ENCODE measurements at places on chromosomes 3 and 15.

- no peak overlapping the region for H3K4me3 ChIP-seq
- H3K36me3 ChIP-seq = no peaks in the 10 kb centered on the region
- DNase-seq = no peak
- H3K27ac ChIP-seq = no peak overlapping the region
- H3K27me3 ChIP-seq = no peaks in the 10 kb centered on the region
Observed at GRCh38 chr15:70826634-70827033, 27.3 kb downstream of the LARP6 start.

- no peaks in the 10 kb centered on the region for H3K36me3 ChIP-seq
- no peak for DNase-seq
- H3K4me3 ChIP-seq = no peak overlapping the region
- H3K27ac ChIP-seq = no peak overlapping the region
Observed at GRCh38 chr3:168405288-168405687, 309.6 kb upstream of the GOLIM4 start.

GRCh38 chr3:158727206-158728060 is 4.8 kb downstream of the RARRES1 start:
- no peak overlapping the region for H3K4me3 ChIP-seq
- peak; percentile 73 for DNase-seq
- H3K27me3 ChIP-seq = no peaks in the 10 kb centered on the region
- peaks cover 2% of the 10 kb centered on the region for H3K4me1 ChIP-seq
- no peak overlapping the region for H3K27ac ChIP-seq

GRCh38 chr3:119352863-119353527 is 58.8 kb downstream of the ARHGAP31 start:
- DNase-seq = peak; percentile 67
- no peak overlapping the region for H3K27ac ChIP-seq
- no peaks in the 10 kb centered on the region for H3K36me3 ChIP-seq
- H3K4me3 ChIP-seq = no peak overlapping the region
- H3K27me3 ChIP-seq = no peaks in the 10 kb centered on the region

DNA sequence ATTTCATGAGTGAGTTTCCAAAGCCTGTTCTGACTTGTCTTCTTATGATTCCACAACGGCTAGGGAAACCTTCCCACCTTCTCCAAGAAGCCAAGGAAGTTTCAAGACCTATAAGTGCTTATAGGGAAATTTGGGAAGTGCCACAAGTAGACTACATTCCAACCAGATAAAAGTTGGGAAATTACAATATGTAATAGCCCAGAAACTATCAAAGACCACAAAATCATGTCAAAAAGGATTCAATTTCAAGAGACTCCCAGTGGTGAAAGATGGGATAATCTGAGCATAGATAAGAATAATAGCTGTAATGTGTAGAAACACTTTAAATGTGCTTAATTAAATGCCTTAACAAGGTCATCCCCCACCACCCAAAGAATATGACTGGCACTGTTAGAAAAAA is 169.2 kb upstream of the SLC2A2 start:
- no peak overlapping the region for H3K27ac ChIP-seq
- H3K36me3 ChIP-seq = no peaks in the 10 kb centered on the region
- H3K4me3 ChIP-seq = no peak overlapping the region
- no peak for DNase-seq

DNA sequence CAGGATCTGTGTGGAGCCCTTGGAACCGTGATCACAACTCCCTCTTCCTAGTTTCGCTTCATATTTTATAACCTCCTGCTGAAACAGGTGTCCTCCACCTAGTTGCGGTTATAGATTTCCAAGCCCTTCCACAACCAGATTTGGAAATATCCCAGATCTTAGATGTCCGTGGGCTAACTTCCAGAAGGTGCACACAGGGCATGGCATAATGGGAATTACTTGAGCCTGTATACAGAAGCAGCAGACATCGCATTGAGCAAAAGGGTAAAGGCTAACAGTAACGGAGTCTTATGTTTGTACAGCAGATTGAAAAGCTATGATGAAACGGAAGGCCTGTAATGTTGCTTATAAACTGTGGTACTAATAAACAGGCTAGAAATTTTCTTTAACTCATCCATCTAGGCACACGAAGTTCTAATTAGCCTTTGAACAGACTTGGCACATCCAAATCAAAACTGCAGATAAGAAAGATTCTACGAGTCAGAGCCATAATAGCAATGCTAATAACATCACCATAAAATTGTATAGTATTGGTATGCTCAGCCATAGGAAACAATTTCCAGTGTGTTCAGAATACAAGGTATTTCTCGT is 1.2 kb upstream of the USF3 start:
- no peak for DNase-seq
- H3K27ac ChIP-seq = no peak overlapping the region
- H3K4me3 ChIP-seq = peak overlapping the region; percentile 95
- no peaks in the 10 kb centered on the region for H3K27me3 ChIP-seq
- no peaks in the 10 kb centered on the region for H3K36me3 ChIP-seq
- H3K4me1 ChIP-seq = peaks cover 7% of the 10 kb centered on the region

DNA sequence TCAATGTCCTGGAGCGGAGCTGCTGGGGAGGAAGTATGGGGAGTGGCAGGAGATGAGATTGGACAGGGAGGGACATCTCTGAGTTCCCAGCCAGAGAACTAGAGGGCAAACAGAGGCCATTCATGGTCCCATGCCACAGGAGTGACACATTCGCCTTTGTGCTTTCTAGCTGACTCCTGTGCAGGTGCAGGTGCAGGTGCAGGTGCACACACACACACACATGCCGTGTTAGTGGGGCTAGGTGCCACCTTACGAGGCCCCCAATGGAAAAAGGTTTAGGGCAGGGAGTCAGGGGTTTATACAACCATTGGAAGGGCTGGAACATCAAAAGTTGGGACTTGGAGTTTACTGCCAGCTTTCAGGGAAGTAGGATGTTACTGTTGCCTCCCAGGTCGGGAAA is 52.0 kb downstream of the TPRA1 start:
- H3K36me3 ChIP-seq = no peaks in the 10 kb centered on the region
- H3K4me3 ChIP-seq = no peak overlapping the region
- H3K4me1 ChIP-seq = peaks cover 3% of the 10 kb centered on the region
- no peak overlapping the region for H3K27ac ChIP-seq
- DNase-seq = no peak

DNA sequence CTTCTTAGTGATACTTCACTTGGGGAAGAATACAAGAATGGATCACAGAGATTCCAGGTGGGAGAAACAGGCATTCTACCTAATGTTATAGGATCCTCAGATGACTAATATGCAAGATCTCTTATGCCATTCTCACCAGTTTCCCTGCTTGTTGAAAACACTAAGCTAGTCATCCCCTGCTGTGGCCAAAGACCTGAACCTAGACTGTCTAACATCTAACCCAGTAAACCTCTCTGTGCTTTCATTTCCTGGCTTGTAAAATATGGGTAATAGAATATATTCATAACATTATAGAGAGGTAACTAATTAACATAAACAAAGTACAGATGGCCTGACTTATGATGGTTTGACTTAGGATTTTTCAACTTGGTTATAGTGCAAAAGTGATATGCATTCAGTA is 776.3 kb downstream of the TUSC7 start:
- H3K27me3 ChIP-seq = no peaks in the 10 kb centered on the region
- DNase-seq = no peak
- no peak overlapping the region for H3K27ac ChIP-seq
- H3K36me3 ChIP-seq = no peaks in the 10 kb centered on the region
